ENCODE measurements at places on chromosomes 4 and X. TPM values are rescaled to one million over a fixed set of nuclear protein-coding genes. Genes with fewer than 3 reads are reported as not detected.

DNA sequence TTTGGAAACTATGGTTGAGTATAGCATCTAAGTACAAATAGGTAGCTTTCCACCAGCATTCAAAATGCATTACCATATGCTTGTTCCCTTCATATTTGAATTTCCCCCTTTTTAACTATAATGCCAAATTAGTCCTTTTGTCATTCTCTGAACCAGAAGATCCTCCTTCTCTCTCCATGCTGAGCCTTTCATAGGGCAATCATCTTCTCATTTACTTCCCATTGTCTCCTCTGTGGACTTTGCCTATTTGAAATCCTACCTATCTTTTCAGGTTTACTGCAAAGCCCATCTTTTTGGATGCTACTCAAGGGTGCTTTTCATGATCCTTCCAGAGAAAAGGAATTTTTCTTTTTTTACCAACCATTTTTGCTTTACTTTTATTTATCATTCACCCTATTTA is 54.7 kb downstream of the DKK2 start:
- DNase-seq: no peak

DNA sequence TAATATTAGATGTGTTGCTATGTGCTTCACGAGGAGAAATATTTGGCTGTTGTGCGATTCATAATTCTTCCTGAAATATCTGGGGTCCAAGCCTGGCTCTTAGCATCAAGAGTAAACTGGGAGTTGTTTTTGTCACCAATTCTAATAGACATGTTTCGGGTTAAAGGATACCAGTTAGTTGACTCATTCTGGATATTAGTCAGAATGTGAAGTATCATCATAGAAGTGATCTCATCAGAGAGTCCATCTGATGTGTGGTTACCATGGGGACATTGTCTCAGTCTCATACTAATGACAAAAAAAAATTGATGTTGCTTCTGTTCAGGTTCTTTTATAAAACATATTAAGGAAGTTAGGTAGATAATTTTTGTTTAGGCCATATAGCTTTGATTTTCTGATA is 57.2 kb upstream of the MTMR1 start:
- DNase-seq: no peak

GRCh38 chrX:135489542-135489941 is 30.9 kb upstream of the INTS6L start:
- DNase-seq: no peak

- no peak for DNase-seq
Observed at GRCh38 chr4:110484767-110485166, 8.8 kb downstream of the ENPEP start.

- DNase-seq: no peak
Observed at GRCh38 chrX:64176876-64177275, 28.6 kb downstream of the AMER1 start.

Gene CPLX1
- not detected for total RNA-seq

Gene CXCR3
- 10.4 TPM for total RNA-seq

Gene GPR34
- total RNA-seq: 0.52 TPM
